ENCODE measurements at places on chromosomes 6 and 20.

DNA sequence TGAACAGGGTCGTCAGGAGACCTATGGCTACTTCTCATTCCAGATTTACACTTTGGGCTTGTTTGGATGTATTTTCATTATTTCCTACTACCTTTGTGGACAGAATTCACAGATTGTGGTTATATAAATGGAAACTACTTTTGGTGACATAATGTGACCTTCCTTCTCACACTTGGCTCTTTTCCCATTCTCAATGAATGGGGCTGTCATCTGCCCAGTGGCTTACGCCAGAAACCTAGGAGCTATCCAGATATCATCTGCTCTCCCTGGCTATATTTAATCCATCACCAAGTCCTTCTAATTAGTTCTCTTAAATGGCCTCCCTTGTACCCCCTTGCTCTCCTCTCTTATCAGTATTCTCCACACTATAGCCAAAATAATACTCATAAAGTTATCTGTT, 1606.8 kb downstream of the KHDRBS2 start:
- DNase-seq = no peak

DNA sequence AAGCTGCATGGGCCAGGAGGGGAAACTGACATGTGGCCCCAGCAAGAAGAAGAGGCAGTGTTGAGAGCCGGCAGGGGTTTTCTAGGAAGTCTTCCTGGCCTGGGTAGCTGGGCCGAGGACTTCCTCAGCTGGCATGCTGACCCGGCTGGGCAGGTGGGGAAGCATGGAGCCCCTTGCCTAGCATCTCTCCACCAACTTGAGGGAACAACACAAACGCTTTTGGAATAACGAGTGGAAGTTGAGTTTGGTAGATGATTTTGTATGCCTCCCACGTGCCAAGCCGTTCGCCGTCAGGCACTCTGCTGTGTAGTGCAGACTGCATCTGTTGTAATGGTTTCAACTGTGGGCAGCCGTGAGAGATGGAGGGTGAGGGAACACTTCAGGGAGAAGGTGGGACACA, 7.3 kb downstream of the TMEM181 start:
- DNase-seq = no peak

- no peak for DNase-seq
These were observed 244.6 kb downstream of the HAO1 start for GRCh38 chr20:7695635-7696034.

GRCh38 chr6:113620386-113620785, 236.8 kb upstream of the MARCKS start:
- no peak for DNase-seq

DNA sequence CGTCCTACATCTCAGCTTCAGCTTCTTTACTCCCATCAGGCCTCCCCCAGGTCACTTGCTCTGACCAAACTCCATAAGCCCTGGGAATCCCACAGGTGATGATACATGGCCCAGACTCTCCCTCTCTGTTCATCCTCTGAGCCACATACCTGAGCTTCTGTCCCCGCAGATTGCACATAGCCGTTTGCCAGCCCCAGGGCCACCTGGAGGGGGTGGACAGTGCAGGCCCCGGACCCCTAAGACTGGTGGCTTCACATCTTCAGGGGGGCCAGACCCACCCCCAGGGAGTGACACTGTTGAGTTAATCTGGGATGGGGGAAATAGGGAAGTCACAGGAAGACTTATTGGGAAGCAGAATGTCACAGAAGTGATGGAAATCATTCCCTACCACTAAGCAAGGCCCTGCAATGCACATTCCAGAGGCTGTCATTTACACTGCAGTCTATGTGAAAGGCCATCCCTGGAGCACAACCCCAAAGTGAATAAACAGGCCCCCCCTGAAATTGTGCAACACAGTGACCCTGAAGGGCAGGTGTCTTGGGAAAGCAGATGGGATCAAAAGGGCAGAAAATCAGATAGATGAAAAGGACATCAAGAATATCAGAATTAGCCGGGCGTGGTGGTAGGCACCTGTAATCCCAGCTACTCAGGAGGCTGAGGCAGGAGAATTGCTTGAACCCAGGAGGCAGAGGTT, 2.2 kb downstream of the RXRB start:
- no peak for DNase-seq

GRCh38 chr20:21526776-21527175, 12.9 kb upstream of the NKX2-2 start:
- DNase-seq = no peak

- no peak for DNase-seq
These were observed 630.6 kb downstream of the QKI start for GRCh38 chr6:164045082-164045481.

- peak; percentile 19 for DNase-seq
These were observed 218.0 kb upstream of the PREP start for GRCh38 chr6:105620878-105621277.

- DNase-seq = no peak
These were observed 1107.1 kb upstream of the EYS start for GRCh38 chr6:66814156-66814555.

GRCh38 chr20:38900606-38901005, 25.6 kb upstream of the FAM83D start:
- DNase-seq = no peak

DNA sequence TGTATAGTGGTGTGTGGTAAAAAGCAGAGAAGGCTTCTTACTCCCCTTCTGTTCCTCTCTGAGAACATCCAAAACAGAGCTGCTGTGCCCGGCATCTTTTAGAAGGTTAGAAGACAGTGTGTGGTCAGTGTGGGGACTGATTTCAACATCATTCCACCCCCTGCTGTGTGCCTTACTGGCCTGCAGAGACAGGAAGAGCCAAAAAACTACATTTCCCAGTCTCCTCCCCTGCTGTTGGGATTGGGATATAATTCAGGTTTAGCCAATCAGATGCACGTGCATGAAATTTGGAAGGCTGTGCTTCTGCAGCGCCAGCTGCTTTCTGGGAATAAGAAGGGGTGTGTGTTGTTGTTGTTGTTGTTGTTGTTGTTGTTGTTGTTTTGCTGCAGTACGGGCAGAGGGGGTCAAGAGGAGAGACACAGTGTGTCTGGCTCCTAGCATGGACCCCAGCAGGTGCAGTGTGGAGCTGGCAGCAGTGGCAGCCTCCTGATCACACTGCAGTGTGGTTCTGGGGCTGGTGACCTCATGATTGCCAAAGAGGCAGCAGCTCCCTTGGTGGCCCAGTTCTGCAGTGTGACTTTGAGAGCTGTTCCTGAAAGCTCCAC, 74.7 kb downstream of the MRPL14 start:
- DNase-seq = no peak

DNA sequence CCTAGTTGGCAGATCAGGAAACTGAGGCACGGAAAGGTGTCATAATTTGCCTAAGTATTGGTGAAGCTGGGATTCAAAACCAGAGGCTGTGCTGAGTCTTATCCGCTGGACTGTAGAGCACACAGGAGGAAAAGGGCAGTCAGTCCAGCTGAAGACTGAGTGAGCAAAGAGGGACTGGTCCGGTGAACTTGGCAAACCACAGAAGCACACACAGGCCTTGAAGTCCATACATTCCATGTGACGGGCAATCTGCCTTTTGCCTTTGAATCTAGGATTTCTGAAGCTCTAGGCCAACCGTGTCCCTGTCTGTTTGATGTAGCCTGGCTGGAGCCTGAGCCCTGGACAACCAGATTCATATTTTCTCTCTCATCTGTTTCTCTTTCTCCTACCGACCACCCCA, 34.3 kb upstream of the EPB41L1 start:
- no peak for DNase-seq

DNA sequence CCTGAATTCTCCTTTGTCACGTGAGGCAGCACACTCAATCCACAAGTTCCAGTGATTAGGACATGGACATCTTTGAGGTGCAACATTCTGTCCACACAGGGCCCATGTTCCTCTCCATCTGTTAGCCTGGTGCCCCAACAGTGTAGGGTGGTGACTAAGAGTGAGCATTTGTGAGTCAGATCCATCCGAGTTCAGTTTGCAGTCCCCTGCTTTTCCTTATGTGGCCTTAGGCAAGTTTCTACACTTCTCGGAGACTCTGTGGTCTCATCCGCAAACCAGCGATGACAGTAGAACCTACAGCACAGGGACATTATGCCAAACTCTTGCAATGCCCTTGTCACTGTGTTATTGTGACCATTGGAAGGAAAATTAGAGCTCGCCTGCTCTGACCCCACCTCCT, 178.7 kb upstream of the CDH4 start:
- DNase-seq = no peak

DNA sequence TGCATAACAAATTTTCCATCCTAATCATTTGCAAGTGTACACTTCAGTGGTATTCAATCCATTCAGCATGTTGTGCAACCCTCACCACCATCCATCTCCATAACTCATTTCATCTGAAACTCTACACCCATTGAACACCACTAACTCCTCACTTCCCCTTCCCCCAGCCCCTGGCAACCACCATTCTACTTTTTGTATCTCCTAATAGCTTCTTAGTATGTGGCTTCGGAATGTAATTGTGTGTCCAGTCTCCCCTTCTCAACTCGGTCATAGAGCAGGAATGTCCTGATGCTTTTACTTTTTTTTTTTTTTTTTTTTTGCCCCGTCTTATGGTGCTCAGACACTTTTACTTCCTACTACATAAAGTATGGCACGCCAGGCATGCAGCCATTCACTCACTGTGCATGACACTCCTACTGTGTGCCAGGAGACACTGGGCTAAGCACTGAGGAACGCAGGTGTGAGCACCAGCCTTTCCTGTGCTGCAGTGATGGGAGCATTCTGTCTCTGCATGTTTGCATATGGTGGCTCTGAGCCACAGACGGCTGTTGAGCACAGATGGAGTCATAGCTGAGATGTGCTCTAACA, 15.3 kb downstream of the HCK start:
- no peak for DNase-seq

DNA sequence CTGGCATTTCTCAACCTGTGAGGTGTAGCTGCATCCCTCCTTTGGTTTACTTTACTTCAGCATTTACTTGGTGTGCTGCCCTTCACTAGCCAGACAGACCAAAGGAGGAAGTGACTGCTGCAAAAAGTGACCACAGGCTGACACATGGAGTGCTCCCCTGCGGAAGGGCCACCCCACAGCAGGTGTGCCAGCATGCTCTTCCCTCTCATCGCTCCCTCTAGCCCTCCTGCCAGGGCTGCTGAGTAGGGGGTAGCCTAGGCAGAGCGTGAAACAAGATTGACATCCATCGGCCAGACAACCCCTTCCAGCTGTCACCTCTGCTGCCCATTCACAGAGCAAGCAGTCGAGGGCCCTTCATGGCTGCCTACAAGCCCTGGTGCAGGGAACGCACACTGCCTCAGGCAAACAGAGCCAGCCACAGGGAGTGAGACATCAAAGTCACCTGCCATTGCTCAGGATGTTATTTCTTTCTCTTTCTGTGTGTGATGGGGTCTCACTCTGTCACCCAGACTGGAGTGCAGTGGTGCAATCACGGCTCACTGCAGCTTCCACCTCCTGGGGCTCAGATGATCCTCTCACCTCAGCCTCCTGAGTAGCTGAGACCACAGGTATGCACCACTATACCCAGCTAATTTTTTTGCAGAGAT, 102.0 kb upstream of the RPS6KA2 start:
- no peak for DNase-seq

GRCh38 chr6:44966449-44967092, 361.6 kb upstream of the RUNX2 start:
- DNase-seq = no peak

GRCh38 chr6:135002229-135002844, 52.3 kb downstream of the HBS1L start:
- DNase-seq = no peak

DNA sequence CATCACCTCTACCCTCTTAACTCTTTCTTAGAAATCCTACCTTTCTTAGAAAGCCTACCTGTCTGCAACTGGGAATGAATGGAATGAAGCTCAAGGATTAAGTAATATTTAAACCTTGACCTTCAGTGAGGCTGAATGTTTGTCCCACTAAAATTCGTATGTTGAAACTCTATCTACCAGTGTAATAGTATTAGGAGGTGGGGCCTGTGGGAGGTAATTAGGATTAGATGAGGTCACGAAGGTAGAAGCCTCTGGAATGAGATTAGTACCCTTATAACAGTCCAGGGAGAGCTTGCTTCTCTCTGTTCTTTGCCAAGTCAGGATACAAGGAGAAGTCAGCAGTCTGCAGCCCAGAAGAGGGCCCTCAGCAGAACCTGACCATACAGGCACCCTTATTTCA, 158.0 kb downstream of the TENT5A start:
- DNase-seq = no peak

- DNase-seq = no peak
These were observed 88.3 kb downstream of the ANKRD60 start for GRCh38 chr20:58139849-58140786.

DNA sequence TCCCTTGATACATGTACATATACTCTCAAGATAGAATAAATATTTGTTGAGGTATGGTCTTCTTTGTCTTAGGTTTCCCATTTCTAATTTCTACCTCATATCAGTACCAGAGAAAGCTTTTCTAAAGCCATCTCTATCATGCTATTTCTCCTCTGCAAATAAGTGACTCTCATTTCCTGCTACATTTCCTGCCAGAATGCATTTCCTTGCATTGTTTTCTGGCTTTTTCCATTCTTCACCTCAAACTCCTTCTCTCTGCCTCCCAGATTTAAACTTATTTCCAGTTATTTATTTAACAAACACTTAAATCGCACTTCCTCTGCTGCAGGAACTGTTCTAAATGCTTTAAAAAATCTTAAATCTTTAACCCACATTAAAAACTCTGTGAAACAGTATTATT, 74.4 kb upstream of the STMND1 start:
- DNase-seq = no peak

GRCh38 chr6:90493332-90493731, 93.5 kb downstream of the MAP3K7 start:
- DNase-seq = no peak

DNA sequence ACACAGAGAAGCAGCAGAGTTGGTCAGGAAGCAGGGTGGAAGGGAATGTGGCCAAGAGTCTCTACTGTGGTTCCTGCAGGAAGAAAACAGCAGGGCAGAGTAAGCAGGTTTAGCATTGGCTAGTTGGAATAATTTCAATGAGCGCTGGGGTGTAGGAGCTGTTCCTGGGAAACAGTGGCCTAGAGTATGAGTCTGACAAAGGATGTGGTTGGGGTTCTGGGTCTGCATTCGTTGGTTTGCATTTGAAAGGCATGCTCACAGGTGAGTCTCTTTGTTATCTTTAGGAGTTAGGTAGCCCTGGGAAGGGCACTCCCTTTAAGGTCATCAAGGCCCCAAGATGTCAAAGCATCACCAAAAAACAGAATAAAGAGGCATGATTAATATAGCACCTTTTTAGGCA, 911.6 kb upstream of the SLC35B3 start:
- DNase-seq = no peak

GRCh38 chr6:116157391-116157790, 31.5 kb upstream of the COL10A1 start:
- no peak for DNase-seq

DNA sequence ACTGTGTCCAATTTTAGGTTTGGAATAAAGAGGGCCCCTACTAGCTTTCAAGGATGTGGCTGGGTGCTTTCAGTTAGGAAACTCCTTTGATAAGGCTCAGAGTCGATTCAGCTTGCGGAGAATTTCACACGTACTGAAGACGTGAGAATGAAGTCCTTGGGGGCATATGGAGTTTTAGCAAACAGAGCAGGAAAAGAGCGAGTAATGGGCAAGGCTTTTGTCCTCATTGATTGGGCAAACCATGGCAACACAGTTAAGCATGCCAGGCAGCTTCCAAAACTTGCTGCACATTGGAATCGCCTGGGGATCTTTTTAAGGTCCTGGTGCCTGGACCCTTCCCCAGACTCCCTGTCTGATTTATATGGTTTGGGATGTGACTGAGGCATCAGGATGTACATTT, 29.2 kb downstream of the ISM1 start:
- DNase-seq = no peak

- DNase-seq = no peak
These were observed 67.0 kb upstream of the FOXQ1 start for GRCh38 chr6:1244941-1245340.

GRCh38 chr20:57259938-57260921, 6.2 kb downstream of the BMP7 start:
- no peak for DNase-seq

GRCh38 chr6:37576336-37576737, 76.6 kb upstream of the CCDC167 start:
- DNase-seq = no peak

Measured in activated T-helper 1 cell treated with anti-CD3 and anti-CD28 coated beads, Interleukin-12 subunit alpha, Interleukin-12 subunit beta, Interleukin-2, Interleukin-4 antibody, amounts not matched to agents 30 ng/mL and 10 ng/mL and 1 ng/mL, durations not matched to agents 14 hours and 24 hours and 36 hours (primary cell).